RPMI7951 (cell line): ENCODE measurements at places on chromosomes 13 and 19. TPM values are rescaled to one million over a fixed set of nuclear protein-coding genes. Genes with fewer than 3 reads are reported as not detected.

Gene EGLN2
- total RNA-seq: 55.3 and 64.7 TPM in 2 replicates

Gene APLP1
- total RNA-seq: 15.3 and 18.9 TPM in 2 replicates

Gene WDR88
- total RNA-seq: not detected in 2 replicates

Gene SERP2
- total RNA-seq: 11.4 and 12.1 TPM in 2 replicates
